ENCODE measurements at places on chromosomes 7 and 10.

GRCh38 chr10:86630079-86630478 lies 24.3 kb upstream of the OPN4 start:
- DNase-seq: no peak

- DNase-seq: no peak
Observed at GRCh38 chr7:35735396-35735795, 40.5 kb upstream of the HERPUD2 start.

DNA sequence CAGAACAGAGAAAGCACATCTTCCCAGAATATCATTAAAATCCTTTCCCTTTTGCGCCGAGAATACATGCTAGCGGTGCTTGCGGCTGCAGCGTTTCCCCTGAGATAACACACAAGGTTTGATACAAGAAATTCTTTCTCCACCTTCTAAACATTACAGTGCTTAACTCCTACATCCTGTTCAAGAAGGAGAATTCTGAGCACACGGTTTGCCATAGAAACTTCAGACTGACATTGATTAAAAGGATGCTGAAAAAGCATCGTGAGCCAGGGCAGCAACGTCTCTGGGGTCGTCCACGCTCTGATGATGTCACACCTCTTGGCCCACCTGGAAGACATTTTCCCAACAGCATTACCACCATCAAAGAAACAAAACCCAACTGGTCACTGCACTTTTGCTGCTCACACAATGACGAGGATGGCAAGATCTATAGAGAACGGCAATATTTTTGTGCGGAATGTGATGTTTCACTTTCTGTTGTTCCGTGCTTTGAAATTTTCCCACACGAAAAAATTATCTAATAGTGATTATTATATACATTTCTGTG lies 27.0 kb upstream of the PRSS1 start:
- DNase-seq: no peak

GRCh38 chr7:148963583-148964482 lies 64.5 kb downstream of the PDIA4 start:
- no peak for DNase-seq

- DNase-seq: no peak
Observed at GRCh38 chr10:29415876-29416275, 127.0 kb downstream of the LYZL1 start.

- DNase-seq: no peak
Observed at GRCh38 chr10:93615576-93616235, 3.4 kb downstream of the PDE6C start.

DNA sequence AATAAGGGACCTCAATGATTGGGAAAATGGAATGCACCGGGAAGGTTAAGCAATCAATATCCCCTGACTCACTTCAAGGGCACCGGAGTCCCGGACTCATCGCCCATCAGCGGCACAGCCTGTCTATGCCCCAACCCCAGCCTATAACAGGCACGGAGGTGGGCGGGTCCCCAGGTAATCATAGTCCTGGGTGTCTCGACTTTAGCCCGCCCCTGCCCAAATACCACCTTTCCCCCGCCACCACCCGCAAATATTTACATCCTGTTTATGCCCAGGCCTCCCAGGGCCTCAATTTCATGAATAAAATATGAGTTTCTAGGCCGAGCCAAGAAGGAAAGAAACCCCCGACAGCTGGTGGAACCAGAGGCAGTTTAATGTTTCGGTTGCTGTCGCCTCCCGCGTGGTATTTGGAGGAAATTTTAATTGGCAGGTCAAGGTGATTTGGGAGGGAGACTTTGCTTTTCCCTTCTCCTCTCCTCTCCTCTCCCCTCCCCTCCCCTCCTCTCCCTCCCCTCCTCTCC lies 15.6 kb upstream of the RFC2 start:
- peak; percentile 82 for DNase-seq

- DNase-seq: no peak
Observed at GRCh38 chr10:52653263-52653909, 119.2 kb downstream of the MBL2 start.

GRCh38 chr7:22598318-22598920 lies 98.4 kb upstream of the STEAP1B start:
- DNase-seq: no peak

- no peak for DNase-seq
Observed at GRCh38 chr10:23613900-23614299, 175.0 kb downstream of the OTUD1 start.

DNA sequence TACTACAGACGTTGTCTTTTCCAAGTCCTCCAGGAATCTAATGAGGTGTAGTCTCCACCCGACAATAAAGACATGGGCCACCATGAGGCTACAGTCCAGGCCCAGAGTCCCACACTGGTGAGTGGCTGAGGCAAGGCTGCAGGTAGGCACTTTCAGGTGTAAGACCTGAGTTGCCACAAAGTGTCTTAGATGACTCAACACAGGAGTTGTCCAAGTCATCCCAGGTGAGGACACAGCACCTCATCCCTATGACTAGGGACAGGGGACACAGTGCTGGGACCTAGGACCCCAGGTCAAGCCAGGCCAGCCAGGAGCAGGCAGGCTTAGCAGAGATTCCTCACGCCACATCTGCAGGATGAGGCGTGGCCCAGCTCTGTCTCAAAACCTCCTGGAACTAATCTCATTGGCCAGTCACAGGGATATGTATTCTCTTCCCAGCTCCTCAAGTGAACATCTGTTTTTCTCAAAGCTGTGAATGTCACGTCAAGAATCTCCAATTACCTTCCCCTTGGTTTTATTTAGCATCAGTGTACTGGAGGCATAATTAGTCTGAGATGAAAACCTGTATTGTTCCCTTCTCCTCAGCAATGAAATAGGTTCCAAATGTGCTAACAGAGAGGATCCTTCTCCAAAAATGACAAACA lies 254.6 kb downstream of the GRID1 start:
- no peak for DNase-seq

DNA sequence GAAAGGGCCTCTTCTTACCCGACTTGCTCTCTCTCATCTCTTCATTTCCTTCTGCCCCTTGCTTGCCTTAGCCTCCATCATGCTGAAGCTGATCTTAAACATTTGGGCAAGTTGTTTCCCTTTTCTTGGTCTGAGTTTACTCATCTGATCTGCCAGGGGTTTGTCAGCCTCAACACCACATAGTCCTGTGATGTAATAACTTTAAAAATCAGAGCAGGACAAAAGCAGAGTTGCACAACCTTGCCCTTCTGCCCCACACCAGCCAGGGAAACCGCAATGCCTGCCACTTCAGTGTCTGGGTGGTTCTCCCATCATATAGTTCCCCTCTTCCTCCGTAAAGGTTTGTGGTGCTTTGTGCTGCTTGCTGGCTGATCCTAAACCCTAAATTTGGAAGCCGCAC lies 9.9 kb upstream of the LIPM start:
- peak; percentile 52 for DNase-seq

DNA sequence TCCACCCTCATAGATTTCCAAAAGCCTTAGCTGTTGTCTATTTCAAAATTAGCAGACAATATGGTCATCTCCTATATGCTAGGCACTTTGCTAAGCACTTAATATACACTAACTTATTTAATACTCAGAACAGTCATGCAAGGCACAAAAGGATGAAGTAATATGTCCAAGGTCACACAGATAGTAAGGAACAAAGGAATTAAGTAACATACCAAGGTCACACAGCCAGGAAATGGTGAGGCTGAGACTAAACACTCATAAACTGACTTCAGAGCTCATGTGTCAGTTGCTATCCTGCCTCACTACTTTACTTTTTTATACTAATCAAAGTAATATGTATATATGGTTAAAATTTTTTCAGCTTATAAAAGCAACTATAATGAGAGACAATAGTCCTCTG lies 23.6 kb upstream of the HIBADH start:
- no peak for DNase-seq

GRCh38 chr10:128929131-128929530 lies 537.9 kb upstream of the MGMT start:
- no peak for DNase-seq

DNA sequence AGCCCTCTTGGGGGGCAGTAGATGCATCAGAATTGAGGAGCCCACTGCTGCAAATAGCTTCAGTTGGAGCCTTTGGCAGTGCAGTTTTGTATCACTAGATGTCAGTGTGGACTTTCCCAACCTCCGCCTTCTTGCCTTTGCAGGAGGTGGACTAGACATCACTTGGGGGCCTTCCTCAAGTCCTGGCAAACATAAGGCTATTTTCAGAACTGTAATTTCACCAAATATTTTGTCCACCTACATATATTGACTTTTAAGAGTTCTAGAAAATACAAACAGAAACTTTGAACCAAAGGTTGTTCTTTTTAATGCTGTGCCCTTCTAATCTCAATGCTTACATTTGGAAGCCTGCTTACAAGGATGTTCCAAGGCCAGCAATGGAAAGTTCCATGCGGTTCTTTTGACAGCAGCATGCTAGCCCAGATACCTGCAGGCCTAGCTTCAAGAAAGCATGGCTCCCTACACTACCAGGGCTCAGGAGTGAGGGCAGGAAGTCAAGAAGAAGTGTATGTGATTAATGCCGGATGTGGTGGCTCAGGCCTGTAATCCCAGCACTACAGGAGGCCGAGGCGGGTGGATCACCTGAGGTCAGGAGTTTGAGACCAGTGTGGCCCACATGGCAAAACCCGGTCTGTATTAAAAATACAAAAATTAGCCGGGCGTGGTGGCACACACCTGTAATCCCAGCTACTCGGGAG lies 8.0 kb upstream of the ZNRF2 start:
- DNase-seq: peak; percentile 61

DNA sequence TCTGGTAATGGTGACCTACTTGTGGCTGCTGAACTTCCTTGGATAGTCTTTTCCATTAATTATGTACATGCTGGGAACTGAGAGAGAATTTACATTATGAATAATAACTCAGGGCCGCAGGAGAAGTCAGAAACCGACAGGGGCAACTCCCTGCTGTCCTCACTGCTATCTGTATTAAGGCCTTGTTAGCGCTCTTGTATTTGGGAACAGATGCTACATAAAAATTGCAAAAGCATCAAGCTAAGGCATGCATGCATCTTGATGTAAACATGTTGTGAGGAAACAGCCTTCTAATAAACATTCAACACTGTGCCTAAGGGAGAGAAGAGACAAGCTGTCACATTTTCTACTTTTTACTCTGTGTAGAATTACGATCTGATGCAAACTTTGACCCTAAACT lies 158.4 kb downstream of the PARD3 start:
- DNase-seq: no peak

DNA sequence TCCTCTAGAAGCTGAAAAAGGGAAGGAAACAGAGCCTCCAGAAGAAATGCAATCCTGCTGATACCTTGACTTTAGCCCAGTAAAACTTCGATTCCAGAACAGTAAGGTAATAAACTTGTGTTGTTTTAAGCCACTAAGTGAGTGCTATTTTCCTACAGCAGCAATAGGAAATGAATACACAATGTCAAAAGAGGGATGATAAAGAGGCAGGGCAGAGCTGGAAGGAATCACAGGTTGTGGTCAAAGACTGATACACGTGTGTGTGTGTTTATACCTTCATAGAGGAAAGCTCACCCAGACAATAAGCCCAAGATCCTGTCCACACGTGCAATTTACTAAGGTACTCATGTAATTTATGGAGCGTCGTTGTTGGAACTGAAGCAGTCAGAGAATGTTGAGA lies 9.5 kb downstream of the ABCB1 start:
- no peak for DNase-seq

- DNase-seq: peak; percentile 51
Observed at GRCh38 chr10:103917302-103918052, 507 bp downstream of the STN1 start.

DNA sequence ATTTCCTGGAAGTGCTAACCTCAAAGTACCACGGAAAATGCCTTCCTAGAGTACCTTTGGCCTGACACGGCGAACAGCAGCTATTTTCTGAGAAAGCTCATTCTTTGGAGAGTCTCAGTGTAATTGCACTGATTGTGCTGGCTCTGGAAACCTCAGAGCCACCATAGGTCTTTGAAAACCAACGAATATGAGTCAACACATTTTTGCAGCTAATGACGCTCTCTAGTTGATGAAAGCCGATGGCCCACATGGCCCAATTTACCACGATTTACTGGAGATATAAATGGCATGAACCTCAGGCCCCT lies 187.1 kb downstream of the ADARB2 start:
- no peak for DNase-seq

Data from epithelial cell of esophagus (primary cell).